NCI-H2171 treated with DMSO at 0.1 percent for 48 hours (cell line): ENCODE measurements at places on chromosomes 16 and 17.

GRCh38 chr17:50972577-50972976 lies 106.4 kb upstream of the TOB1 start:
- peak; percentile 30 for DNase-seq

DNA sequence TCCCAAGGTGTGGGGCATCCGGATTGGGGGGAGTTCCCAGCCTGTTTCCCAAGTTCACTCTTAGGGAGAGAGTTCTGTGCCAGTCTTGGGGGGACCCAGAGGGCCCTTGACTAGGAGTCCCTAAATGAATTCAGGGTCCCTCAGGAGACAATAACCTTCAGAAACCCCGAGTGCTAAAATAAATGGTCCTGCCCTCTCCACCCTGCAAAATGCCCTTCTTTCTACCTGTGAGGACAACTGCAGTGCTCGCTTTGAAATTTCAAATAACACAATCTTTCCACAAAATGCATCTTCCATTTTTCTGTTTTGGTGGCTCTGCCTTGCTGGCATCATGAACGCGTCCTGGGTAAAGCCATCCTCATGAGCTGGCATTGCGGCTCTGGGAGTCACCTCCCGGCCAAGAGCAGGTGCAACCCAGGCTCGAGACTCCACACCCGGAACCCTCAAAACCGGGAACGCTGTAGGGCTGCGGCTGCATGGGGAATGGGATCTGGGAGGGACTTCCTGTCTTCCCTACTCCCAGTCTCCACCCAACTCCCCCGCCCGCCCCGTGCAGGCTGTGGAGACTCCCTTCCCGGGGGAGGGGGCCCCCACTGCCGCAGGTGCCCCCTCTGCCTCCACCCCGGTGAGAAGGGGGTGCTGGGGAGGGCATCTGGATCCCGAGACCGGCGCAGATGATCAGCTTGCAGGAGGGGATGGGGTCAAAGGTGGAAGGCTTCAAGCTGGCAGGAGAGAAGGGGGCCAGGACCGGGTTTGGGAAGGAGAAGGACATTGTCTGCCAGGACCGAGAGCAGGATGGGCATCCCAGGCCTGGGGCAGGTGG lies at the start of gene ZNF205:
Gene ZNF205, plus strand, starts transcription at position 529 of the 823 bp plus-strand sequence. CDS start 845 bp downstream, outside the sequence.
- peak; percentile 77 for DNase-seq

GRCh38 chr16:85424260-85425073 lies 188.7 kb upstream of the GSE1 start:
- peak; percentile 68 for DNase-seq

DNA sequence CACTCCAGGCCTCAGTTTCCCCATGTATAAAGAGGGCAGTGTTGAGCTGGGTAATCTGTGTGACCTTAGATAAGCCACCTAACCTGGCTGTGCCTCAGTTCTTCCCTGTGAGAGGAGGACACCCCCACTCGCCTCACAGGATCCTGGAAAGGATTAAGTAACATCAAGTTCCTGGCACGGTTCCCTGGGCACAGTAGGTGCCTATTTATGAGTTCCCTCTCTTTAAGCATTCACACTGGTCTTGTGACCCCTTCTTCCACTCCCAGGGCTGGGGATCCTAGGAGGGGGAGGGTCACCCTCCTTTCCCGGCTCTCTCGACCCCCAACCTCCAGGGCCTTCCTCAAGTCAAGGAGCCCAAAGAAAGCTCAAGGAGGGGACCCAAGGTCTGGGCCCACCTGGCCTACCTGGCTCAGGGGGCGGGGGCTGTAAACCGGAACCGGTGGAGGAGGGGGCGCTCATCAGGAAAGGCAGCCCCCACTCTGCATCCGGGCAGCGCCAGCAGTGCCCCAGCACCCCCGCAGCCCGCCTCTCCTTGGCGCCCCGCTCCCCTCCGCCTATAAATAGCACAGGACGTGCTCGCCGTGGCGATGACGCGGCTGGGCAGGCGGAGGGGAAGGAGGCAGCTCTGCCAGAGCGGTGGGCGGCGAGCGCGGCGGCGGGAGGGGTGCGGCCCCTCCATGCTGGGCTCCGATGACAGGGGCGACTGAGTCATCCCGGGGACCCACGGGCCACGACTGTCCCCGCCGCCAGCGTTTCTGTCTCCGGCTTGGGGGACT lies 9.4 kb downstream of the RPL19 start:
- peak; percentile 75 for DNase-seq

GRCh38 chr17:58335779-58336455 lies 7.3 kb upstream of the TSPOAP1 start:
- DNase-seq = no peak

DNA sequence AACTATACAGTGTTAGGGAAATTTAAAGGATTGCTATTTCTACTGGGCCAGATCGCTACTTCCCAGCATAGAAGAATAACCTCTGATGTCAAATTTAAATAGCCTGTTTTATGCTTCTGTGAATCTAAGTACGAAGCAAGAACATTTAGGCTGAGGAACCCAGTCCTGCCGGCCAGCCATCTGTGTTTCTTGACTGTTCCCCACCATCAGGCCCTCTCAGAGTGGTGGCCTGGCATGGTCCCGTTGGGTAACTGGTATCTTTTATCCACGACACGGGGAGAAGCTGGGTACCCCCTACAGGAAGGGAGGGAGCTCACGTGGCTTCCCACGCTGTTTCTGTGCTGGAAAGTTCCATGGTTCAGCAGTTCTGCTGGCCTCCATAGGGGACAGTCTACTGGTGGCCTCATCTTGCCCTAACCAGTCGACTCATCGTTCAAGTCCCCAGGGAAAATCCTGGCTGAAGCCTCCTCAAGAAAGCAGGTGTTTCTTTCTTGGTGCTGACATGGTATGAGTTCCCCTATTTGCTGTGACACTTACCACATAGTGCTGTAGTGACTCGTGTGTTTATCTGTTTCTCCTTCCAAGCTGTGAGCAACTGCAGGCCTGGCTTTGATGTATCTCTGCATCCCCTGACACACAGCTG lies 201.7 kb upstream of the NLRP1 start:
- no peak for DNase-seq

- DNase-seq = no peak
Measured at GRCh38 chr16:82629441-82630027, 2.8 kb downstream of the CDH13 start.

DNA sequence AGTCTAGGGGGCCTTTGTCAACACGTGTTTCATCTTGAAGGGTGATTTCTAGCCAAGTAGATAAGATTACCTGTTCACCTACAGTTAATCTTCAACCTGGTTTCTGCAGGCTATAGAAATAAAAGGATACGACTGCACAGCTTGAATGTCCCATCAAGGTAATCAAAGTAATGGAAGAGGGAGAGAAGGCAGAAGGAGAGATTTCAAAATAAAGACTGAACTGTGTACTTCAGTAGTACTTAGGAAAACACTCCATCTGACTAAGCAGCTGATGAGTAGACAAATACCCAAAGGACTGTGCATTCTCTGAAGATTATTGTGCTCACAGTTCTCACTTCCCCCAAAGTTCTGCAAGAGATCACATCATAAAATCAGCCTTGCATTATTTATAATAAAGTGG lies 5.8 kb upstream of the RFFL start:
- no peak for DNase-seq

GRCh38 chr17:72369366-72369765 lies 248.5 kb downstream of the SOX9 start:
- no peak for DNase-seq

- DNase-seq = no peak
Measured at GRCh38 chr16:58365623-58366022, 26.6 kb upstream of the GINS3 start.

DNA sequence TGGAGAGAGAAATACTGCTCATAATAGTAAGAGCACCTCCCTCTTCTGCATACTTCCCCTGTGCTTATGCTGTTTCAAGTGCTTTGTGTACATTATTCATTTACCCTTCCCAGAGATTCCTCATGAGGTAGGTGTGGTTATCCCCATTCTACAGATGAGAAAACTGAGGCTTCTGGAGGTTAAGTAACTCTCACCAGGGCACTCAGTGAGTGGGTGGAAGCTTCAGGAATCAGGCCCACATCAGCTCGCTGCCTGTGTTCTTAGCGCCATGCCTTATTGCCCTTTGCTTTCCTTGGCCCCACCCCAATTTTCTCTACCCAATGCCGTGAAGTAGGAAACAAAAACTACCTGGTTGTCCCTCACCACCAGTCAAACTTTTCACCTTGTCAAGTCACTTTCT lies 18.1 kb upstream of the ITGB3 start:
- no peak for DNase-seq

DNA sequence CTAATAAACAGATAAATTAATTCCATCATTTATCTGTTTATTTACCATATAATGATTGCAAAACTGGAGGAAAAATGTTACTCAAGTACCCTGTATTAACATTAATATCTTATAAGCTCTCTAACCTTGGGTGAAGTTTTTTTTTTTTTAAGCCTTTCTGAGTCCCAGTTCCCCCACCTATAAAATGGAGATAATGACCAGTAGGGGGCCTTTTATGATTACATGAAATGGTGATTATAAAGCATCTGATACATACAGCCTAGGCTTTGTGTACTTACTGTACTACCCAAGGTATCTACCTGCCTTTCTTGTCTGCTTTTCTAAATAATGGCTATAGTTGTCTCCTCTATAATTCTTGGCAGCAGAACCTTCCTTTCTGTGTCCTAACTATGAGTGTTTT lies 22.6 kb downstream of the LRRC36 start:
- DNase-seq = peak; percentile 47

DNA sequence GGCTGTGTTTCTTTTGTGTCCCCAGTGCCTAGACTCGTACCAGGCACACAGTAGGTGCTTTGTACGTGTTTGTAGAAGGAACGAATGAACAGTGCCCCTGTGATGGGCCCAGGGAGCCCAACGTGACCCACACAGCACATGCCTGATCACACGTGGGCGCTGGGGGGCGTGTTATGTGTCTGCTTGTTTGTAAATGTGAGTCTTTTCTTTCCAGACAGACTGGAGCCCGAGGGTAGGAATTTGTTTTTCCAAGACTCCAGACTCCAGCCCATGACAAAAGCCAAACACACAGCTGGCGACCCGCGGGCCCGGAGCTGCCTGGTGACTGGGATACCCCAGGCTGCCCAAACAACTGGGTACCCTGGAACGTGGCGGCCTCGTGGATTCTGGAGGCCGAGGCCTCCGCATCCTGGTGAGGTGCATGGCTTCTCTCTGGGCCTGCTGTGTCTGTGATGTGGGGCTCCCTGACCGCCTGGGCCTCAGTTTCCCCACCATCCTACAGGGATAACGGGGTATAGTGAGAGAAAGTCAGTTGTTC lies 14.9 kb upstream of the CBFA2T3 start:
- peak; percentile 25 for DNase-seq

- no peak for DNase-seq
Measured at GRCh38 chr16:89048871-89049422, 44.7 kb upstream of the ACSF3 start.

- peak; percentile 39 for DNase-seq
Measured at GRCh38 chr17:60381958-60382357, 10.0 kb downstream of the USP32 start.

DNA sequence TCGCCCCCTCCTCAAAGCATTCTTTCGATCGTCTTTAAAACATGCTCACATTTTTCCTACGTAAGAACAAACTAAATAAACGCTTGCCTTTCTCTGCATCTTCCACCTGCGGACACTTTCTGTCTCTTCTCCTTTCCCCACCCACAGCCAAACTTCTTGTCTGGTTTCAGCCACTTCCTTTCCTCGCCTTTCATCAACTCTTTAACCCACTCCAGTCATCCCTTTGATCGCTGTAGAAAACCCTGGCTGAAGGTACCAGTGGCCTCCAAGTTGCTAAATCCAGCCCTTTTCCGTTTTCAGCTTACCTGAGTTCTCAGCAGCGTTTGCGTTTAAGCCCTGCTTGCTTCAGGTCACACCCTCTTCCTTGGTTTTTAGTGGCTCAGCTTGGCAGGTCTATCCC lies 483 bp downstream of the RPA1 start:
- DNase-seq = peak; percentile 66

GRCh38 chr17:65942592-65942991 lies 249.3 kb downstream of the CEP112 start:
- no peak for DNase-seq

- peak; percentile 30 for DNase-seq
Measured at GRCh38 chr16:80466024-80466987, 74.5 kb upstream of the DYNLRB2 start.

- DNase-seq = no peak
Measured at GRCh38 chr16:67055712-67056487, 27.0 kb downstream of the CBFB start.

- DNase-seq = no peak
Measured at GRCh38 chr16:35862242-35862641, 2402.8 kb downstream of the TP53TG3F start.

- peak; percentile 48 for DNase-seq
Measured at GRCh38 chr17:1058423-1059130, 61.6 kb downstream of the TIMM22 start.

DNA sequence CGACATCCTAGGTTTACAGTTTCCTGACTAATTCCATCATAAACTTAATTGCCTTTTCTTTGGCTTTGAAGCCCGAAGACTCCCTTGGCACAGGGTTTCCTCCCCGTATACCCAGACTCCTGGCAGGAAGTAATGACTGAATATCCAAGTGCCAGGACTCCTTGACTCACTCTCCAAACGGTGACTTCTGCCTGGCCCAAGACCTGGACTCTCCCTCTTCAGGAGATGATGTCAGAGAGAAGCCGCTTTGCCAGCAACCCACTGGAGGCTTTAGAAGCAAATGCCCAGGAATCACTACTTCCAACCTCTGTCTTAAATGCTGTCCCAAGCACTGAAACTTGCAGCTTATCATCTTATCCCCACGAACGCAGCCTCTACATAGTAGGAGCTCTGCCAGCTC lies 146.5 kb downstream of the RGS9 start:
- DNase-seq = no peak

GRCh38 chr16:66574081-66574480 lies 5.2 kb upstream of the CMTM2 start:
- no peak for DNase-seq

GRCh38 chr16:29705030-29705429 lies 26.1 kb downstream of the QPRT start:
- DNase-seq = no peak

GRCh38 chr16:22692034-22692433 lies 121.9 kb upstream of the HS3ST2 start:
- DNase-seq = no peak

DNA sequence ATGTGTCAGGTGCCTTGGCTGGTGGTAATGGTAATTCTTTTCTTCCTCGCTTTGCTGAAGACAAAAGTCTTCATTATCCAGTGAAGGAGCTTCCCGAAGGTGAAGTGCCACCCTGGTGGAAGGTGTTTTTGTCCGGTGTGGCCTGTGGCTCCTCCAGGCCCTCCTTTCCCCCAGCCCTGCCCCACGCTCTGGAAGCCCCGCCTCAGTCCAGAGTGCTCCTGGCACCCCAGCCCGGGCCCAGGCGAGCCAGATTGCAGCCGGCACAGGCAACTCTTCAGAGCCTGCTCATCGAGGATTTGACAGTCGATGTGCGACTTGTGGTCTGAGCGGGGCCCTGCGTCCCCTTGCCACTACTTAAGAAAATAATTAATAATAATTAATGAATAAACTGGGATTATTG lies 93.7 kb downstream of the MGAT5B start:
- DNase-seq = no peak

DNA sequence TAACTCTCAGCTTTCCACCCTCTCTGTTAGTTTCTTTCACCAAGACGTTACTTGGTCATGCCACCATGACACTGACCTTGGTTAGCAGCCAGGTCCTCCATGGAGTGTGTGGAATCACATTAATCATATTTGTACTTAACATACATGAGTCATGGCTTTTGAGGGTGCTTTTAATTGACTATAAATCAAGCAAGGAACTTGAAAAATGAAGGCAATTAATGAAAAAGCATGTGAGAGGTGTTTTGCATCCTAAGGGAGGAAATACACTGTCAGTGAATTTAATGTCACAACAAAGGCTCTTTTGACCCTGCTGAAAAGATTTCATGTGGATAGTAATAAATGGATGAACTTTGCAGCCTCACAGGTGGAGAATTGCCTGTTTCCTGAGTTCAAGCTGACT lies 240.7 kb downstream of the CDH13 start:
- no peak for DNase-seq

- DNase-seq = no peak
Measured at GRCh38 chr16:80802138-80802537, 2.3 kb downstream of the CDYL2 start.
